Activated CD8-positive, alpha-beta memory T cell treated with anti-CD3 and anti-CD28 coated beads for 36 hours (primary cell): ENCODE measurements at places on chromosomes 2 and 18. TPM values are rescaled to one million over a fixed set of nuclear protein-coding genes. Genes with fewer than 3 reads are reported as not detected.

UPP2 gene
- total RNA-seq = not detected

MMADHC gene
- total RNA-seq = 136 TPM

SERPINB4 gene
- not detected for total RNA-seq

KCNS3 gene
- total RNA-seq = not detected

C2orf80 gene
- not detected for total RNA-seq

MAP2 gene
- total RNA-seq = not detected

ITPRIPL1 gene
- total RNA-seq = 60.7 TPM

POLR1A gene
- total RNA-seq = 61.2 TPM

PROKR1 gene
- 0.13 TPM for total RNA-seq

TXNDC2 gene
- total RNA-seq = not detected

LOXL3 gene
- 1.6 TPM for total RNA-seq

CHRNG gene
- total RNA-seq = not detected

STAT4 gene
- 51.5 TPM for total RNA-seq

SMARCAL1 gene
- 28.4 TPM for total RNA-seq

AMER3 gene
- total RNA-seq = not detected

SPC25 gene
- 29.0 TPM for total RNA-seq

SEMA4C gene
- 11.9 TPM for total RNA-seq

KIF1A gene
- 2.6 TPM for total RNA-seq

MXD1 gene
- total RNA-seq = 5.7 TPM

FHOD3 gene
- not detected for total RNA-seq

RFX8 gene
- total RNA-seq = not detected

CYP26B1 gene
- total RNA-seq = not detected

FSHR gene
- total RNA-seq = not detected

ALPP gene
- not detected for total RNA-seq

OTOF gene
- total RNA-seq = 2.3 TPM

NABP1 gene
- total RNA-seq = 51.3 TPM

CASP10 gene
- total RNA-seq = 9.9 TPM

SAG gene
- total RNA-seq = not detected

ELMOD3 gene
- total RNA-seq = 14.9 TPM
